ENCODE measurements at places on chromosomes 12 and 14.

- DNase-seq: no peak
Observed at GRCh38 chr12:49949866-49950265, 671 bp upstream of the AQP2 start.

DNA sequence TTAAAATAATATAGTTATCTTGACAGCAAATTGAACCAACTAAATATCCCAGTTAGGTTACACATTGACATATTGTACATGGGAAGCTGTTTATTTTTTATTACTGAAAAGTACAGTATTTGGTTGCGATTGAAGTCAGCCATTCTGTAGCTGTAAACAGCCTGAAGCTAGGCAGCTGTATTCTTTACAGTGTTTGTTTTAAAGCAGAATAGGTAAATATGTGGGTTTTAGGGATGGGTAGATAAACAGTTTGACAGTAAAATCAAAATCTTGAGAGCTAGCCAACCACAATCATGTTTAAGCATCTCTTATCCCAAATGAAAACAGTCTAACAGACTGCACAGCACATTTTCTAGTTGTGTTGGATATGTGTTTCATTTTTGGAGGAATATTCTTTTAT, 45.7 kb downstream of the TTC6 start:
- no peak for DNase-seq

DNA sequence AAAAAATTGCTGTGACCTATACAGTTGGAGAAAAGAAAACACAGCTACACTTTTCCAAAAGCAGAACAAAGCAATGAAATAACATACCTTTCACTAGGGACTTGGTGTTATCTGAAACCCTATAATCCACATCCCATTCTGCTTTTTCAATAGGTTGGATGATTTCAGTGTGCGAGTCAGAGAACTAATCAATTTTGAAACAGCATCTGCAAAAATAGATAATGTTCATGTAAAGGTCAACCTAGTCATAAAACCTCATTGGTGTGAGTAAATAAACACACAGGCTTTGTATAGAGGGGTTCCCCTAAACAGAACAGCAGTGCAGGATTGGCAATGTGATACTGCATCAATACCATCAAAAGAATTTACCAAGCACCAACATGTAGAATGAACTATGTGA, 173.0 kb upstream of the G2E3 start:
- no peak for DNase-seq

DNA sequence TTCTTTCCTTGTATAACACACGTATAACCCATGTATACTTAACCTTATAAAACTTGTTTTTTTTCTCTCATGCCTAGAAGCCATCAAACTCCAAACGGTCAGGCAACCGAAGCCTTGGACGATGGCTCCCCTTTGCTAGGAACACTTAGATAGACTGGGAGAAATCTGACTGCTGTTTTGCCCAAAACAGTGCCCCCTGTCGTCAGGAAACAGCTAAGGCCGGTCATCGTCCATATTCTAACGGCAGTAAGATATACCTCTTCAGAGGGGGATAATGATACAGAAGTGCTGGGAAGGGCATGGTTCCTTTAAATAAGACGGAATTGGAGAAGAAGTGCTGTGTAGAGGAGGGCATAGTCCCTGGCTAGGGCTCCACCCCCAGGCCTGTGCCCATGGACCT, 130.5 kb downstream of the SLC41A2 start:
- DNase-seq: peak; percentile 15

GRCh38 chr12:103462675-103463074, 33.1 kb downstream of the C12orf42 start:
- no peak for DNase-seq

DNA sequence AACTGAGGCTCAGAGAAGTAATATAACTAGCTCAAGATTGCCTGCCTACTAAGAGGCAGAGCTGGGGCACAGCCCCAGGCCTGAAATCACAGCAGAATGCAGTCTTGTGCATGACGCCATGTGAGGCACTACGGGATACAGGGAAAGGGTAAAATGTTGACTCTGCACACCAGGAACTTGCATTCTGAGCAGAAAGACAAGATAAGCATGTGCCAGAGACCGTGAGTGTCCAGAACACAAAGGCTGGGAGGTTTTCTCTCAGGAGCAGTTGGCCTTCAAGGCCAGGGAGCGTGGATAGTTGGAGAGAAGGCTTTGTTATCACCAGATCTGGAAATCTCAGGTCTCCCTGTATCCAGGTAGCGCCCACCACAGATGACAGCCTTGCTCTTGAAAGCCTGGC, 23.2 kb upstream of the MLEC start:
- DNase-seq: no peak

DNA sequence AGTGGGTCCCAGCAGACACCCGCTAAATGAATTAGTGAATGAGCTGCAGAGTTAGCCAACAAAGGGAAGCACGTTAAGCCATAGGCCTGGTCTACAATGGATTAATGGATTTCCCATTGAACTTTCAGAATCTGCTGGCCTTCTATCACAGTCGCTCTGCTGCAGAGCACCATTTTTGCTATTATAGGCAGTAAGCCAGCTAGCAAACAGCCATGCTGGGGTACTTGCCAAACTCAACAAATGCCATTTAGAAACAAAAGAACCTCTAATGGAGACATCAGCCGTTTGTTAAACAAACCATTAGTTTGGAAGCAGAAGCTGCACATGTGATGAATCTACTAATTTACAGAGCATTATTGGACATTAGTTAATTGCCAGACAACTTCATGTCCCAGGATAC, 181.1 kb upstream of the STXBP6 start:
- no peak for DNase-seq

DNA sequence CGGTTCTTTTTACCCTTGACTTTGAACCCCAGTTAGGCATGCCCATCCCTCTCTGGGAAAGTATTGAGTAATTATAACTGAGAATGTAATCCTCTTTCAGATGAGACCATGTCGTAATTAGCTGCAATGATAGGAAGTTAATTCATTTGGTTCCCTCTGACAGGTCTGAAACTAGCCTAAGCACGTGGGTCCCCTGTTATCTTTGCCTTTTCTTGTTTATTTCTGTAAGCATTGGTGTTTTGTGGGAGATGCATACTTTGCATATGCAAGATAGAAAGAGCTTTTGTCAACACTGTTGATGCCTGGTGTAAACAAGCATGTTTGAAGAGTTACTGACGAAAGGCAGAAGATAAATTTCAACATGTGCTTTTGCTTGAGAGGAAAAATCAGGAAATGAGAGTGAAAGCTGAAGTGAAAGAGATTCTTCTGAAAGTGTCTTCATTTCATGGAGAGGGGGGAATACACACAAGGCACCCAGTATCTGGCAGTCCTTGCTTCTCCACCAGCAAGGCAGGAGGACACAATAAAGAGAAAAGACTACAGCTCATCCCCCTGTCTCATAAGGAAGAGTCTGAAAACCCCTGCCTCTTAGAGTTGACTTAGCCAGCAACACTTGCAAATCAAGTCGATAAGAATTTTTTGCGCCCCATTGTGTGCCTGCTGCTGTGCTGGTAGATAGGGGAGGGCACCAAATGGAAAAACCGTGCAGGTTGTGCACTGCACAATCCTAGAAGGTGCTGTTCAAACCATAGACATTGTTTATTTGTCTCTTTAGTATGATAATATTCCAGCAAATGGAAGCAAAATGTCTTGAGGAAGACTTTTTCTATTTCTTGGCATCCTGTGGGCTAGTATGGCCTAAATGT, 77.8 kb downstream of the SLC24A4 start:
- DNase-seq: no peak

DNA sequence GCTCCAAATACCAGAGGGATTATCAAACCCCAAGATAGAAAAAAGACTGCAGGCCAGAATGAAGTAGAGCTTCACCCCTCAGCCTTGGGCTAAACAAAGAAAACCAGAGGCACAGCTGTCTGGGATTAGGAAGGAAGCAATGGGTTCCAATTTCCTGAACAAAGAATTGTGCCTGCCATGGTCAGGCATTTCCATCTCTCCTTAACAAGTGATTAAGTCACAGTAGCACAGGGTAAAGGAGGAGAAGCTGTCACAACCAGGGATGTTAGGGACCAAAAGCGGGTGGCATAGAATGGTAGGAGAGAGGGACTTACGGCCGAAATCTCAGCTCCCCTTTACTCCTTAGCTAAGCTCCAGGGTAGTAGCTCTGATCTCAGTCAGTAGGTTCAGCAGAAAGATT, 33.9 kb downstream of the SPTLC2 start:
- no peak for DNase-seq

- DNase-seq: no peak
Observed at GRCh38 chr14:55450987-55451386, 10.6 kb upstream of the TBPL2 start.

- DNase-seq: peak; percentile 74
Observed at GRCh38 chr14:24430682-24431568, 1.2 kb downstream of the KHNYN start.

- no peak for DNase-seq
Observed at GRCh38 chr12:48863291-48863690, 2.4 kb downstream of the RND1 start.
